ENCODE measurements at places on chromosomes 1 and 21.

DNA sequence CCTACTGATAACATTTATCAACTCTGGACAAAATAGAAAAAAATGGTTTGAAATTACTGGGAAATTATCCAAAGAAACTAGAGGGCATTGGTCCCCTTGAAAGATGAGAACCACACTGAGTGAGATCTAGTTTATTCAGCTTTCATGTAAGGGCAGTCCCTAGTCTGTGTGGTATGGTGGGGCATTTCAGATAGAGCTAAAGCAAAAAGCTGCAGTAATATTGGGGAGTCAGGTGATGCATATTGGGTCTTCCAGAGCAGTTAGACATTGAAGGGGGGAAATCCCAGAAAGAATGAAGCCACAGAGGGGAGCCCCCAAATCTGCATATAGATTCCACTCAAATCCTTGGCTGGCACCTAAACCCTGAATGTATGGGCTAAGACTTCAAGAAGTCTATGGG, 347.7 kb upstream of the POU3F1 start:
- DNase-seq = no peak

GRCh38 chr1:151716771-151717631, at the start of gene CELF3:
Gene CELF3 (minus strand): TSS chr1:151716803. CDS start chr1:151716020, 783 bp downstream.
- no peak for DNase-seq

- DNase-seq = no peak
Measured at GRCh38 chr21:41032541-41032940, 135.4 kb upstream of the BACE2 start.

DNA sequence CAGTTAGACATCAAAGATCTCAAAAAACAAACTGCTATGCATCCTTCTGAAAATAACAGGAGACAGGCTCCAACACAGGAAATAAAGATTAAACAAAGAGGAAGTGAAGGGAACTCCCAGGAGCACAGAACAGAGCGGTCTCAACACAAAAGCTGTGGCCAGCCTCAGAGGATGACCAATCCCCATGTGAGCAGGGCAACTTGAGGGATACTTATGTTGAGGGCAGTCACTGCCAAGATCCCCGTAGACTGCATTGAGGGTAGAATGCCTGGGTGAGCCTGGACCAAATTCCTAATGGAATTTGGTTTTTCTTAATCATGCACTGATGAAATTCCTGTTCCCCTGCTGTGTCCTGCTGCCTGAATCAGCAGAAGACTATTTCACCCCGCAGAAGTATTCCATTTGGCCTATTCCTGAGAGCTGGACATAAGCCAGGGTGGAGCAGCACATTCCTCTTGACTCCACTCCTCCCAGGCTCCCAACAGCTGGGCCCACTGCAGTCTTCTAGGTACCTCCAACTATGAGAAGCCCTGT, 49.0 kb downstream of the JAK1 start:
- DNase-seq = peak; percentile 55

GRCh38 chr1:154860156-154860870, 9.8 kb downstream of the KCNN3 start:
- DNase-seq = no peak

- no peak for DNase-seq
Measured at GRCh38 chr1:36588972-36589371, 106.3 kb upstream of the CSF3R start.

GRCh38 chr1:52474807-52475206, 70.4 kb downstream of the PRPF38A start:
- no peak for DNase-seq

DNA sequence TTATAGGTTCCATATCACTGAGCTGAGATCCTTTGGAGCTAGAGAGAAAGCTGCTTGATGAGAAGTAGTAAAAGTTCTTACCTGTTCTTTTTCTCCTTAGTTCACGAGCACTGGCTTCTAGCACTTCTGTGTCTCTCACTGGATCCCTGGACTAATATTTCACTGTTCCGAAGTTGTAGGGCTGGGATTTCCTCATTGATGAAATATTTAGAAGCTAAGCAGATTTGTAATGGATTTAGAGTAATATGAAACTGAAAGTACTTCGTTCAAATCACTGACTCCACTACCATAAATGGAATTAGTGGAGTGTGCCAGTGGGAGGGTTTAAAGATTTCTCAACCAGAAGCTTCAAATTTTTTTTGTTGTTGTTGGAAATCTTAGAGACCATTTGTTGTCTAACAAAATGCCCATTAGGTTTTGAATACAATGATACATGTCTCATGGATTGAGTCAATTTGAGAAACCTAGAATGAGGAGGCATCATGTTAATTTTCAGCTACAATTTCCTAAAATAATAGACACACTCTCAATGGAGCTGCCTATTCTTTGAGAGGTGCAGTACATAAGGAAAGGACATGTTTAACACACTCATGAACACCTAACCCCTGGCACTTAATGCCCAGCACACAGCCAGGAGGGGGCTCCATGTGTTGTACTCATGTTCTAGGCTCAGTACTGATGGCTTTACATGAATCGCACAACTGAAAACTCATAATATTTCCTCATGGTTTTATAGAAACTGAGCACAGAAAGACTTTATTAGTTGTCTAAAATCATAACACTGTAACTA, at the start of gene GBP1:
Gene GBP1, minus strand, starts transcription at position 130 of the 790 bp plus-strand sequence. CDS start 1,974 bp downstream, outside the sequence.
- DNase-seq = no peak

DNA sequence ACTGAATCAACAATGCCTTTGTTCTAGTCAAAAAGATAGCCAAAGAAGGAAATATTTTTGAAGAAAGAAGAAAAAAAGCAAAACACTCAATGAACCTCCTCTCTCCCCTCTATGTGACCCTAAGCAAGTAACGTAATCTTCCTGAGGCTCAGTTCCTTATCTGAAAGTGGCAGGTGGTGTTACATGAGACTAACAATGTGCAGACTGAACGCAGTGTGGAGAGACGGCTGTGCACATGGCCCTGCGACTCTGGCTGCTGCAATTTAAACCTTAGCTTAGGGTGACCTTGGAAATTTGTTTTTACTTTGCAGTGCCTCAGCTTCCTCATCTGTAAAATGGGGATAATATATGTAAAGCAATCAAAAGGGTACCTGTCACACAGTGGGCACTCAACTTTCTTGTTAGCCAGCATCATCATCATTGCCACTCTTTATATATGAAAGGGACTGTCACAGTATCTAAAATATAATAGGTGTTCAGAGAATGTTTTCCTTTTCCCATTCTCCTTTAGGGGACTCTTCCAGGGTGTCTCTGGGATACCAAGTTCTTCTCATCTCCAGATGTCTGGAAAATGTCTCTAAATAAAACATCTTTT, 100.1 kb upstream of the JUN start:
- no peak for DNase-seq

- peak; percentile 8 for DNase-seq
Measured at GRCh38 chr21:45502600-45502999, 39.6 kb downstream of the SLC19A1 start.

DNA sequence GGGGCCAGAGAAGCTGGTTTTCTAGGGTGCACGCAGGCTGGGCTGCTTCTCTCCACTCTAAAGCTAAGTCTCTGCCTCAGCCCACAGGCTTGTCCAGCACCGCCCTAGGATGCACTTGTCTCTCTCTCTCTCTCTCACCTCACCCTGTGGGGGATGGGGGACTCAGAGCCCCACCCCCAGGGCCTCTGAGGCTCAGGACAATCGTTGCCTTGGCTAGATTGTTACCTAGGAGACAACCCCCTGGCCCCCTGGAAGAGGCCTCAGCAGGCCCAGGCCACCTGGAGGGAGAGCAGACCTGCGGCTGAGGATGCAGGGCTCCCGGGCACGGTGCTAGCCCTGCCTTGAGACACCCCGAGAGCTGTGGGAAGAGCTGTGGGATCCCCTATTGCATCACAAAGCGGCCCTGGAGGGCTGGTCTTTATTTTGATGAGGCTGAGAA, at the start of gene ACTRT2:
Gene ACTRT2, plus strand, starts transcription at position 235 of the 439 bp plus-strand sequence. CDS start 220 bp downstream, outside the sequence.
- DNase-seq = no peak

GRCh38 chr1:219626865-219627264, 14.0 kb upstream of the ZC3H11B start:
- DNase-seq = no peak

DNA sequence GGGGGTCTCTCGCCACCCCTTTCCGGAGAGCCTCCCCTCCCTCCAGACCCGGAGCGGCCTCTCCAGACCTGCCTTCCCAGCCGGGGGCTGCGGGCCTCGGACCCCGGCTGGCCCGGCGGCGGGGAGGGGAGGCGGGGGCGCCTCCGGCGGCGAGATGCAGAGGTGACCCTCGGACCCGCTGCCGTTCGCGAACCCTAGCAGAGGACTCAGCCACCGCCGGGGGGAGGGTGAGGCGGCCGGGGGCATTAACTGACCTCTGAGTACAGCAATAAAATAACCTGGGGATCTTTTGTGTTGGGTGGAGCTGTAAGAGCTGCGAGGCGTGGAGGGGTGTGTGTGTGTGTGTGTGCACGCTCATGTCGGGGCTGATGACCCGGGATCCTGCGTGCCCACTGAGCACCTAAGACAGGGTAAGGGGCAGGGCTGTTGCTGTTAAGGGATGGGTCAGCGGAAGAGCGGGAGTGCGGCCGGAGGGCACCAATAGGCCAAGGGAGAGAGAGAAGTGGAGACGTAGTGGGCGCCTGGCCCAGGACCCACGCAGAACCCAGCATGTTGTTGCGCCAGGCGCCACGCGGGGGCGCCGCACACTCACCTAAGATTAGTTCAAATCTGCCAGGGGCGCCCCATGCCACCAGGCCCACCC, 6.3 kb downstream of the HAPLN2 start:
- DNase-seq = peak; percentile 78

DNA sequence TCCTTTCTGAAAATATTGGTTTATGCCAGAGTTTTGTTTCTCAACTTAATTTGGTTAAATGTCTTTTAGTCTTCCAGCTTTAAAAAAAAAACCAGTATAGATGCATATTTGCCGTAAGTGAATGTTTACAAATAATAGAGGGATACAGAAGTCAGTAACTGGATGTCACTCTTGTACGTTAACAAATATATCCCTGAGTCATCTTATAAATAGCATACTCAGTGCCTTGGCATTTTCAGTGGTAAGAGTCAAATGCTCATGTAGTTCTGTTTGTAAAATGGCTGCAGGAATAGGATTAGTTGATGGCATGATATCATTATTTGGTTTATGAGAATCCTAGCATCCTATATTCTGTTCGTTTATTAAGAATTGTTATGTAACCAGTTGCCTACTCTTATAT, 55.4 kb downstream of the SPEN start:
- DNase-seq = no peak

- DNase-seq = no peak
Measured at GRCh38 chr1:53572815-53573173, 113.6 kb downstream of the DMRTB1 start.

GRCh38 chr1:235127732-235128455, 743 bp downstream of the TOMM20 start:
- DNase-seq = no peak

- DNase-seq = no peak
Measured at GRCh38 chr1:116585886-116586285, 15.1 kb upstream of the CD58 start.

- DNase-seq = no peak
Measured at GRCh38 chr1:52748119-52748518, 21.9 kb downstream of the ZYG11B start.

- no peak for DNase-seq
Measured at GRCh38 chr1:112397841-112398240, 1.8 kb downstream of the CTTNBP2NL start.

GRCh38 chr21:24456358-24456757, 1150.9 kb downstream of the MRPL39 start:
- no peak for DNase-seq

DNA sequence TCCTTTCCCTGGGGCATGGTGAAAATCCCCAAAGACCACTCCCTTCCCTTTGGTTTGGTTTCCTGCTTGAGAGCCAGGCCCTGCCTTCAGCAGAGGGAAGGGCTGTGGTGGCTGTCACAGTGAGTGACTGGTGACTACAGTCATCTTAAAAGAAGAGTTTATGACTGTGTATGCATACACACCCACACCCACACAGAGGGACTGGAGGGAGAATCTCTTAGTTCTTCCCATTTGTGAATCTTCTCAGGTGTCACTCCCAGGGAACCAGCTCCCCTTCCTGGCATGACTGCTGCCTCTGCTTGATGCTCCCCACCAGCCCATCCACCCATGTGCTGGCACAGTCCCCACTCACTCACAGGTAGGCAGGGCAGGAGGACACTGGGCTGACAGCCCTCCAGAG, 3.9 kb upstream of the KCNA2 start:
- DNase-seq = no peak

- no peak for DNase-seq
Measured at GRCh38 chr1:180231936-180232335, 1.9 kb downstream of the LHX4 start.

DNA sequence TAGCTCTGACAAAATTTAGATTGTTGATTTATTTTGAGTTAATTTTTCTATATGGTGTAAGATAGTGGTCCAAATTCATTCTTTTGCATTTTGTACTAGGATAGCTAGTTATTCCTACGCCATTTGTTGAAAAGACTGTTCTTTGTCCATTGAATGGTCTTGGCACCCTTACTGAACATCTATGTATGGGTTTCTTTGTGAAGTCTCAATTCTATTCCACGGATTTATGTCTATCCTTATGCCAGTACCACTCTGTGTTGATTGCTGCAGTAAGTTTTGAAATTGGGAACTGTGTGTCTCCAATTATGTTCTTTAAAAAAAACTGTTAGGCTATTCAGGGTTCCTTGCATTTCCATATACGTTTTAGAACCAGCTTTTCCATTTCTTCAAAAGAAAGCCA, 145.7 kb downstream of the ZNF644 start:
- DNase-seq = no peak

- DNase-seq = no peak
Measured at GRCh38 chr1:229075217-229075616, 195.7 kb upstream of the RAB4A start.

GRCh38 chr1:231959225-231959884, 332.8 kb downstream of the DISC1 start:
- no peak for DNase-seq

DNA sequence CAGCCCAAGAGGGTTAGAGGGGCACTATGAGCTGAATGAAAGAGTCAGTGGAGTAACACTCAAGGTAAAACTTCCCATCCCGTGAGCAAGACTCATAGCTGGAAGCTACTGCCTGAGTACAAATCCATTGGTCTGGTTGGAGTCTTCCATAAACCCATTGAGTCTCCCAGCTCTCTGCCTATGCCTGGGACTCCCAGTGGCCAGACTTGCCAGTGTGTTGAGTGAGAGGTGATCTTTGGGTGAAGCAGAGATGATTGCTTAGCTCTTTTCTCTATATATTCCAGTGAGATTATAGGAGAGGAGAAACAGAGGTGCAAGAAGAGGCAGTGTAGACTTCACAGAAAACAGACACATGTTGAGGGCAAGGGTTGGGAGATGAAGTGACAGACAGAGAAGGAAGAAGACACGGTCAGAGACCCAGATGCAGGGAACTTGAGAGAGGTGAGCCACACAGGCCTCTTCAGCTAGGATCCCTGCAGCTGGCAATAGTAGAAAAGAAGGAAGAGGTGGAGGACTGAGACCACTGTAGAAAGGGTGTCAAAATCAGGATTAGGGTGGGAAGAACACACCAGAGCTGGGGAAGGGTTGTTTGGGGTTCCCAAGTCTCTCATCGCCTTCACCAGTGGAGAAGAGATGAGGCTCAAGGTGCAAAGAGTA, 3.7 kb downstream of the FOXD2 start:
- DNase-seq = no peak

GRCh38 chr1:119637710-119638109, 10.4 kb downstream of the ZNF697 start:
- no peak for DNase-seq

Measured in left ventricle myocardium superior (tissue), 1 donor.